ENCODE measurements at places on chromosomes 12 and 14.

GRCh38 chr12:130977743-130978095 lies 24.0 kb downstream of the ADGRD1 start:
- DNase-seq = no peak

DNA sequence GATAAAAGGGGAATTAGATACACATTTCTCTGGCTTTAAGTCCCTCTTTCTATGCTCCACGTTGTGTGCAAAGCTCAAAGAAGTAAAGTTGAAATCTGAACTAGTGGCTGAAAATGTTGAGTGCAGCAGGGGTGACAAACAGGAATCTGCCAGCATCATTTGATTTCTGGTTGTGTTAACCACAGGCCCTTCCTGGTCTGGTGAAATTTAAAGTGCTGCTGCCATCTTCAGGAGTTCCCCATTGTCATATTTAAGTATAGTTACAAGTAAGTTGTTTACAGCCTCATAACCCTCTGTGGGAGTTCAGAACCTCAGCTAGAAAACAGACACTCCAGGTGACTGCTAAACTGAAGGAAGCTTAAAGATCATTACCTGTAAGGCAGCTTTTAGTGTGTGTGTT lies 90.9 kb upstream of the CCDC196 start:
- no peak for DNase-seq

GRCh38 chr12:115756271-115756670 lies 521.2 kb downstream of the MED13L start:
- DNase-seq = no peak

DNA sequence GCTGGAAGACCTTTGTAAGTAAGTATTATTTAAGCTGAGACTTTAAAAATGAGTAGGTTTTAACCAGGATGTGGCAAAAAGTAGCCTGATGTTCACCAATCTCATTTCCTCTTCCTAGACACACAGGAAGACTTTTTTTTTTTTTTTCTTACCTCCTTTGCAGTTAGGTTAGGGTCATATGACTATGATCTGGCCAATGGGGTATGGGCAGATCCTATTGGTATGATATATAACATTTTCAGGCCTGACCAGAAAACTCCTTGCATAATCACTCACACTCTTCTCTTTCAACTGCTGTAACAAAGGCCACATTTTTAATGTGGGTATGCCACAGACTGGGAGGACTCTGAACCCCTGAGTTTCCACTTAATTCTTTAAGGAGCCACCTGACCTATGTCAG lies 2.7 kb upstream of the RPS6KA5 start:
- DNase-seq = no peak

- no peak for DNase-seq
Observed at GRCh38 chr14:90281261-90281660, 24.9 kb downstream of the PSMC1 start.

DNA sequence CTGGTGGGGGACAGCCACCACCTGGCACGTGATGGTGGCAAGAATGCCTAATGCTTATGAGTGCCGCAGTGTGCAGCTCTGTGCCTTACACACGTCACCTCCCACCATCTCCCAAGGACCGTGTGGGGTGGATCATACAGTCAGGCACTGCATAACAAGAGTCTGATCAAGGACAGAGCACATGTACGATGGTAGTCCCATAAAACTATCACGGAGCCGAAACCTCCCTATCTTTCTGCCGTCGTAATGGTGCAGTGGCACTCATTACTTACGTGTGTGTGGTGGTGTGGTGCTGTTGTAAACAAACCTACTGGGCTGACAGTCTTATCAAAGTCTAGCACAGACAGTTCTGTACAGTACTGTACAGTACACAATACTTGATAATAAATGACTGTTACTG lies 89.3 kb downstream of the CACNA1C start:
- no peak for DNase-seq

- no peak for DNase-seq
Observed at GRCh38 chr12:116540622-116541152, 18.5 kb upstream of the MAP1LC3B2 start.

GRCh38 chr14:89125216-89125615 lies 291.8 kb downstream of the FOXN3 start:
- DNase-seq = no peak

GRCh38 chr14:53622447-53622846 lies 334.2 kb downstream of the BMP4 start:
- no peak for DNase-seq

GRCh38 chr14:98292191-98292590 lies 979.8 kb downstream of the BCL11B start:
- no peak for DNase-seq

DNA sequence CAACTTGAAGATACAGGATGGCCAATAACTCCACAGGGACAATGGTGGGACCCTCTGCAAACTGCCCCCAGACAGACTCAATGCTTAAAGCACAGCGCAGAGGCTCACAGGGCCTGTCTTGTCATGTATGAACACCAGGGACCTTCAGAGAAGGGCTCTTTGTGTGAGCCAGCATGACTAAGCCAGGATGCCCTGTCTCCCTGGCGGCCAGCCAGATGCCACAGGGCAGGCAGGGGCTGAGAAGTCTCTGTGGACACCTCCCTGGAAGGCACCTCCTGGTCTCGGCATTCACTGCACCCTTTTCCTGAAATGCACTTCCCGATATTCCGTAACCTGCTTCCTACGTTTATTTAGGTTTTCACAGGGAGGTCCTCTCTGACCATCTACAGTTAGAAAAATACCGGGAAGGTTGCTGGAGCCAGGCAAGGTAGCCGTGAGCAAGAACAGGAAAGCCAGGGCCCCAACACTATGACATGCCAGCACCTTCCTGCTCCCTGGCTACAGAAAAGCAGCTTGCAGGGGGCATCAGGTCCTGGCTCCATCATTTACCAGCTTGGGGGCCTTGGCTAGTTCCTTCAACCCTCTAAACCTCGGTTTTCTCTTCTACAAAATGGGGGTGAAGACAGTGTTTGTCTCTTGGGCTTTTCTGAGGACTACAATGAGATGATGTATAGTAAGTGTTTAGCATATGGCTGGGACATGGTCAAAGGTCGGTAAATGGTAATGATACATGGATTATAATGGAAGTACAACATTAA lies 65.0 kb downstream of the PITPNM2 start:
- no peak for DNase-seq

DNA sequence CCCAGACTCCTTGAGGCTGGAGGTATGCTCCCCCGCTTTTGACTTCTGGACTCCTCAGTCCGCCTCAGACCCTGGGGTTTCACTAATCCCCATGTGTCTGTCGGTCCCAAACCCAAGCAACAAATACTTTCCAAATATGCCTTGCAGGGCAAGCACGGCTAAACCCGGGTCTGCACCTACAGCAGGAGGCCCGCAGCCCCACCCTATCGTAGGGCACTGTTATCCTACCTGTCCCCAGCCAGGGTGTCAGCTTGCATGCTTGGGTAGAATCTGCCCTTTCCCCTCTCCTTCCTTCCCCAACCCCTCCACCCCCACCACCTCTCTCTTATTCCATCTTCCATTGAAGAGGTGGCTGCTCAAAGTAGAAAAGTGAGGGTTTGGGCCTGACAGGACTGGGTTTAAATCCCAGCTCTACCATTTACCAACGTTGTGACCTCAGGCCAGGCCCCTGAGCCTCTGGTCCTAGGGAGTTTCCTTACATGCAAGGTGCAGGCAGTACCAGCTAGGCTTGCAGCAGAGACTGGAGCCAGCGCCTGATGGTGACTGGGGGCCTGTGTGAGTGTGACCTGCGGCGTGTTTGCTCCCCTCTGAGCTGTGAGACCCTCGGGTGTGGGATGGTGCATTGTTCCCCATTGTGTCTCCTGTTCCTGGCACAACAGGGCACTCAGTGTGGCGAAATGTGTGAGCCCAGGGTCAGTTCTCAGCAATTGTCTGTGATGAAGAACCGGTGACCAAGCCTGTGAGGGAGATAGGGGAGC lies 11.2 kb upstream of the EML1 start:
- no peak for DNase-seq

DNA sequence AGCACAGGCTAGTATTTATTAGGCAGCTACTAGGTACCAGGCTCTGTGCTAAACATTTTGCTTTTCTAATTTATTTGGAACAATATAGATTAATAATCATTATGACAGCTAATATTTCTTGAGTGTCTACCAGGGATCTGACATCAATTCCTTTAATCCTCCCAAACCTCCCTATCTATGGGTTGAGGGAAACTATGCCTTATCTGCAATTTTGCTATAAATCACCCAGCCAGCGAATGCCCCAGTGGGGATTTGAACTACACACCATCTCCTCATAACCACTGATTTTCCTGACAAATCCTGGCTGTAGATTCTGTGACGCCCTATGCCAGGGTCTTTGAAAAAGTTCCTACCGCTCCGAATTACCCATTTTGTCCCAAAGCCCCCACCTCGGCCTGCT lies 21.4 kb upstream of the PLEKHG3 start:
- DNase-seq = no peak

- DNase-seq = no peak
Observed at GRCh38 chr14:50047274-50047676, 69.1 kb downstream of the VCPKMT start.

- DNase-seq = no peak
Observed at GRCh38 chr12:52259657-52260243, 14.7 kb upstream of the KRT86 start.

GRCh38 chr12:116598311-116599284 lies 39.4 kb downstream of the MAP1LC3B2 start:
- no peak for DNase-seq

GRCh38 chr12:128813883-128814282 lies 9.9 kb downstream of the SLC15A4 start:
- DNase-seq = no peak

Measured in NCI-H748 treated with DMSO at 0.1 percent for 48 hours (cell line).